ENCODE measurements at places on chromosomes 11 and 22.

DNA sequence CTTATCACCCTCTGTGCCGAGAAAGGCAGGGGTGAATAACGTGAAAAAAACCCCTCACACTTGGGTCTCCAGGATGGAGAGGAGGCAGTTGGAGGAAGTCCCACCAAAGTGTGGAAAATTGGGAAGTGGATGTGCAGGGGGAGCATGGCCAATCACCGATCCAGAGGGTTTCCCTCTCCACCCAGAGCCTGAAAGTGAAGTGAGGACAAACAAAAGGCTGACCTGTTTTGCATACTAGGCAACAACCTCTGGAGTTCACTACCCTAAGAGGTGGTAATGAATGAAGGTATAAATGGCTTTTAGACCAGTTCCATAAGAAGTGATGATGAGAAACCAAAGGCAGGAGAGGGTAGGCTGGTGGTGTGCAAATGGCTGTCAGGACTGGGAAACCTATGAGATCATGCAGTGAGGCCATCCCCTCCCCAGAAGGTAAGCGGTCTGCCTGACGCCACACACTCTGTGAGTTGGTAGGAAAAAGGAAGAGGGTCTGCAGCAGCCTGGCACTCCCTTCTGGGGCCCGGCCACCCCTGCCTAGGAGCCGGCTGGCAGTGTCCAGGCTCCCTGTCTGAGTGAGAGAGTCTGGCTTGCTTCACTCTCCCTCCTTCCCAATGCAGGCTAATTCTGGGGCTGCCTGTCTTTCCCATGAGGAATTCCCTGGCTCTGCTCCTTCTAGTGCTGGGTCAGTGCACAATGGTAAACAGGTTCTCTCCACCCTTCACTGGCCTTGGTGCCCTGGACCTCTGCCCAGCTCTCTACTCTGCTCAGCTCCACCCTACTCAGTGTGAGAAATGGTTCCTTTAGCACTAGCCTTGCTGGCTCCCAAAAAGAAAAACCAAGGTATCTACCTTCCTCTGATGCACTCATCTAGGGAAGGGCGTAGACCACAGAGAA lies 15.6 kb downstream of the TBC1D10A start:
- DNase-seq, result no peak

DNA sequence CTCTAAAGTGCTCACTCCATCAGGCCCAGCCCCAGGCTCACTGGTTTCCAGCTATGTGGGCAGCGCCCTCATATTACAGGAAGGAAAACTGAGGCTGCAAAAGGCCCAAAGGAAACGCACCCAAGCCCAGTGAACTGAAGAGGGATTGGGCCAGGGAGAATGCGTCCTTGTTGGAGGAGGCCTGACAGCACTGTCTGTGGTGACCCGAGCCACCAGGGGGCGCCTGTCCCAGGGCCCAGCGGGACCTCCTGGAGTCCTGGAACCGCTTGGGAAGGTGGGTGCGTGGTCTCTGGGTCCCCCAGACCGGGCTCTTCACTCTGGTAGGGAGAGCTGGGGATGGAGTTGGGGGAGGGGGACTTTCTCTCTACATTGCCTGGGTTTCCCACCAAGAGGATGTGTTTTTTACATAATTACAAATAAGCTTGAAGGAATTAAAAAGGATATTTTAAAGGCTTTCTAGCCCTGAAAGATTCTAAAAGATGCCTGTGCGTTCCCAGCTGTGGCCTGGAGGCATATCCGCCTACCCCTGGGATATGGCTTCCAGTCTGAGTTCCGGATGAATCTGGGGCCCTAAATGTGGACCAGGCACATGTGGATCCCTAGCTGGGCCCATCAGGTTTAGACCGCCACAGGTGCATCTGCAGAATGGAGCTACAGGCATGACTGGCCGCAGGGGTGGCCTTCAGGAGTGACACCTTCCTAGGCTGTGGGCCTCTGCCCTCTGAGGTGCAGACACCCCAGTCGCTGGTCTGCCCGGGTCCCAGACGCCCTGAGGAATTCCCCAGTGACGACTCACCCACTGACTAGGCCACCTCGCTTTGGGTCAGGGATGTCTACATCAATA lies 4.2 kb downstream of the SPI1 start:
- peak; percentile 85 for DNase-seq

DNA sequence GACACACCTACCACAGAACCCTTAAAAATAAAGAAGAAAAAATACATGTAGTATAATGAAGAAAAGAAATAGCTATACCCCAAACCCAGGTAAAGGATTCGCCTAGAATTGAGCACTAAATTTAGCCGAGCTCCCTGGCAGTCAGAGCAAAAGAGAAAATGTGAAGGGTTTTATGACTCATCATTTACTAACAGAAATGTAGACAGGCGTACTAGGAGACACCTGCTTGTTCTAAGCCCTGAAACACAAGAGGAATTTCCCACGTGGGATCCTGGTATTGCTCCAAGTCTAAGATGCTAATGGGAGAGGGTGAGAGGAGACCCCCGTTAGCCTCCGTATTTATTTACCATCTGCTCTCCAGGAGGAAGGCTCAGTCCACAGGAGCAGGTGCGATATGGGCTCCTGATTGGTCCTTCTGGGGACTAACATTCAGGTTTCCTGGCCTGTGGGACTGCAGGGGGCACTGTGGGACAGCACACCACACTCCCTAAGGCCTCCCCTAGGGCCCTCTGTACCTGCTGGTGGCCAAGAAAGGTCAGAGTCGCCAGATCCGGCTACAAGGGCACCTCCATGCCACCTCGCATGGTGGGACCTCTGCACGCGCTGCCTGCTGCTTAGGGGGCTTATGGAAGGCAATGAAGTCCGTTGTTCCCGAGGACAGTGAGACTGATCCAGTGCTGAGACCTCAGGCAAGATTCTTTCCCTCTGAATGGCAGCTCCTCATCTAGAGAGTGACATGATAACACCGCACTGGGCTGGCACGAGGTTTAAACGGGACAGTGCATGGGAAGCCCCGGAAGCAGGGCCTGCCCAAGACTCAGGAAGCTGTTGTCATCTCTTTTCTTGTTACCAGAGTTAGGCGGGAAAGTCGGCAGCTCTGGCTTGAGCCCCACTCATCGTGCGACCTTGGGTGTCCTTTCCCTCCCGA lies 25.8 kb downstream of the KCNC1 start:
- DNase-seq, result no peak

GRCh38 chr11:15958910-15959309 lies 397.4 kb downstream of the SOX6 start:
- DNase-seq, result no peak

DNA sequence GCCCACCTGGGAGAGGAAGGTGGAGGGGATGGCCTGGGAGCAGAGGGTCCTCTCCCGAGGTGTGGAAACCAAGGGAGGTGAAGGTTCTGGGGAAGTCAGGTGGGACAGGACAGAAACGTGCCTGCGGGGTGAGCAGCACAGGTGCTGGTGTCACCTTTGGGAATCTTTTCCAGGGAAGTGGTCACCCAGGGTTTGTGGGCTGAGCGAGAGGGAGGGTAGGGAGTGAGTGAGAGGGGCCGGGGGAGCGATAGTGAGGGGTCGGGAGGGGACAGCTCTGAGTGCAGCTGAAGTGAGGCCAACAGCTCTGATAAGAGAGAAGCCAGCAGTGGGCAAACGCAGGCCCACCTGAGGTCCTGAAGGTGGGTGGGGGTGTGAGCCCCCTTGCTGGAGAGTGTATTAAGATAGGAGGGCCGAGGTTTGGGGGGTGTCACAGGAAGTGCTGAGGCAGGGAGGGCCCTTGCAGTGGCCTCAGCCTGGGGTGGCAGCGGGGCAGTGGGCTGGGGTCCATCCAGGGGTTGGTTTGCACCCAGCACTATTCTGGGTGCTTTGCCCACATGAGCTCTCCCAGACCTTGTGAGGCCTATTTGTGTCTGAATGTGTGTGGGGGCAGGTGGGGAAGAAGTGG lies 1.6 kb upstream of the SHANK3 start:
- no peak for DNase-seq
